Keratinocyte (primary cell): ENCODE measurements at places on chromosomes 6 and 20. TPM values are rescaled to one million over a fixed set of nuclear protein-coding genes. Genes with fewer than 3 reads are reported as not detected.
A peak's percentile ranks its signal among the peaks of the same experiment; 100 is the strongest.

DNA sequence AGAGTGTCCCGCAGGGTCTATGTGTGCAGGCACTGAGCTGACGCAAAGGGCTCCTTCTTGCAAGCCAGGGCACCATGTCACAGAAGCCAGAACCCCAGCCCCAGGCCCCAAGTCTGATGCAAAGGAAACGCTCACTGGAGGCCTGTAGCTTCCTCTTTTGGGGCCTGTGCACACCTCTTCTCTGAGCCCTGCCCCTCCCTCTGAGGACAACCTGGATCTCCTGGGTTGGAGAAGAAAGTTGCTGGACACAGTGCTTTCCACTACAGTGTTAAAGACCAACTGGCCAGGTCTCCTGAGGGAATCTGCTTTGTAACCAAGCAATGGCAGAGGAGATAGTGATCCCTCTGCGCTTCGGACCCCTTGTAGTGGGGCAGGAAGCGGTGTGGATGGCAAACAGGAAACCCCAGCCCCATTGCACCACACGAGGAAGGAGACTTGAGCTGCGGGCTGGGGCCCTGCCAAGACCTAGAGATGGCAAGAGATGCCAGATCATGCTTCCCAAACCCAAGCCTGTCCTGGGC lies 90.0 kb downstream of the PRND start:
- H3K27me3 ChIP-seq = peaks cover 55% of the 10 kb centered on the region
- no peak overlapping the region for H3K27ac ChIP-seq
- no peaks in the 10 kb centered on the region for H3K36me3 ChIP-seq
- no peak for DNase-seq
- no peak overlapping the region for H3K4me3 ChIP-seq
- no peaks in the 10 kb centered on the region for H3K4me1 ChIP-seq

DNA sequence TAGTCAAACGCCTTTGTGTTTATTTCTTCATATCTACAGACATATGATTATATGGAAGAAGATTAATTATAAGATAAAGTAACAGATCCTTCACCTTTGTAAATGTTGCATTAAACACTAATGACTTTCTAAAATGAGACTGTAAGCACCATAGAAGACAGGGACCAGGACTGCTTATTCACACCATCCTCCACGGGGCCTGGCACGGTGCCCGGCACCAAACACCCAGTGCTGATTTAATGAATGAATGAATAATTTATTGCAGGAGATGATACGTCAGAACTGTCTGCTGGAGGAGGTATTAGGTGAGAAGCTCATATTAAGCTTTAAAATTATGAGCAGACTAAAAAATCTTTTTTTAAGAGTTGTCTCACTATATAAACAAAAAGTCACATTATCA lies 88.3 kb downstream of the SLX4IP start:
- H3K4me1 ChIP-seq = peaks cover 55% of the 10 kb centered on the region
- no peak overlapping the region for H3K4me3 ChIP-seq
- DNase-seq = no peak
- H3K36me3 ChIP-seq = no peaks in the 10 kb centered on the region
- H3K27ac ChIP-seq = peak overlapping the region; percentile 37

DNA sequence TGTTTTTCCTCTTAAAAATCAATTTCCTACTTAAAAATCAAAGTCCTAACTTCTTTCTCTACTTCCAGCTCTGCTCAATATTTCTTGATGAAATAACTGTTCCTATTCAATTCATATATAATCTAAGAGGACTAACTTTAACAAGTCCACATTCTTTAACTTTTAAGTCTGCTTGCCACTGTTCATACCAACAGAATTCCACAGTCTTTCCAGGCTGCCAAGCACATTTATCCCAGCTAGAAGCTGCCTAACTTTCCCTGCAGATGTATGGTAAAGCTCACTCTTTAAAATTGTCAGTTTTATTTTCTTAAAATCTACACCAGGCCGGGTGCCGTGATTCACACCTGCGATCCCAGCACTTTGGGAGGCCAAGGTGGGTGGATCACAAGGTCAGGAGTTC lies 11.5 kb downstream of the CALHM6 start:
- no peaks in the 10 kb centered on the region for H3K36me3 ChIP-seq
- no peak for DNase-seq
- H3K27me3 ChIP-seq = no peaks in the 10 kb centered on the region

- no peaks in the 10 kb centered on the region for H3K36me3 ChIP-seq
- H3K27me3 ChIP-seq = no peaks in the 10 kb centered on the region
- no peak for DNase-seq
- no peaks in the 10 kb centered on the region for H3K4me1 ChIP-seq
Measured at GRCh38 chr6:112432853-112433252, 85.7 kb downstream of the RFPL4B start.

Gene OR12D3
- not detected in 3 replicates for polyA plus RNA-seq

Gene NRSN2
- 10.4 to 29.0 TPM (median 14.0 TPM) in 3 replicates for polyA plus RNA-seq

GRCh38 chr20:47551841-47552240 lies 50.2 kb downstream of the NCOA3 start:
- no peaks in the 10 kb centered on the region for H3K27me3 ChIP-seq
- no peak overlapping the region for H3K27ac ChIP-seq

Gene MATN4
- polyA plus RNA-seq = 0.08 TPM in 1 of 3 replicates, not detected in the others

Gene VSX1
- not detected in 3 replicates for polyA plus RNA-seq

GRCh38 chr6:23681743-23682142 lies 444.3 kb upstream of the NRSN1 start:
- no peaks in the 10 kb centered on the region for H3K27me3 ChIP-seq
- H3K27ac ChIP-seq = no peak overlapping the region
- no peaks in the 10 kb centered on the region for H3K4me1 ChIP-seq
- no peak overlapping the region for H3K4me3 ChIP-seq
- no peaks in the 10 kb centered on the region for H3K36me3 ChIP-seq
